ENCODE measurements at places on chromosomes 5 and 9.

DNA sequence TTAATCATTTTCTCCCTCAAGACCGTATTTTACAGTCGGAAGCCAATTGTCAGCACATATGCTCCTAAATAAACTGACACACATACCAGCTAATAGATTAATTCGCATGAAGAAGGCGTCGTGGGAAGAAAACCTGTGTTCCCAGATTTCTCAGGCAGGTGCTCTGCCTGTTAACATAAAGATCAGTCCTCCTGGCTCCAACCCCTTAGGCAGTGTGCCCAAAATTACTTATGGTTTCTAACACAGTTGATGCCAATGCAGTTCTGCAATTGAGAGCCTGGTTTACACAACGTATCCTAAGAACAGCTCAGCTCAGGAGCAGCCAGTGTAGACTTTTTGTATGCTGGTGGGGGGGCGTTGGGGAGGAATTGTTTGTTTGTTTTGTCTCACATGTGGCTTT lies 208.3 kb downstream of the ENC1 start:
- no peak for DNase-seq

DNA sequence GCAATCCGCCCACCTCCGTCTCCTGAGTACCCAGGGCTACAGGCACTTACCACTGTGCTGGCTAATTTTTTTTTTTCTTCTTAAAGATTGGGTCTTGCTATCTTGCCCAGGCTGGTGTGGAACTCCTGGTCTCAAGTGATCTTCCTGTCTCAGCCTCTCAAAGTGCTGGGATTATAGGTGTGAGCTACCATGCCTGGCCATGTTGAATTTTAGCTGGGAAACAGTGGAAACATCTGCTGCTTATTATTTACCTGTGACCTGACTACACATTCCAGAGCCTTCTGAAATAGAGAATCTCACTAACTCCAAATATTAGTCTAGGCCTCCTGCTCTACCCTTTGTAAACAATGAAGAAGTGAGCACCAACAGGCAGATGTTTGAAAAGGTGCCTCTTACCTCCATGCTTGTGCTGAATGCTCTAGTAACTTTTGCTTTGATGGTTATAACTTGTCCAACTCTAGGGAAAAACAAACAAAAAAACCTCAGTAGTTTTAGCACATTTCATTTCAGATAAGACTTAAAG lies 22.5 kb downstream of the ACOT12 start:
- no peak for DNase-seq

- DNase-seq, result no peak
Observed at GRCh38 chr9:81137976-81138568, 551.3 kb downstream of the TLE1 start.

DNA sequence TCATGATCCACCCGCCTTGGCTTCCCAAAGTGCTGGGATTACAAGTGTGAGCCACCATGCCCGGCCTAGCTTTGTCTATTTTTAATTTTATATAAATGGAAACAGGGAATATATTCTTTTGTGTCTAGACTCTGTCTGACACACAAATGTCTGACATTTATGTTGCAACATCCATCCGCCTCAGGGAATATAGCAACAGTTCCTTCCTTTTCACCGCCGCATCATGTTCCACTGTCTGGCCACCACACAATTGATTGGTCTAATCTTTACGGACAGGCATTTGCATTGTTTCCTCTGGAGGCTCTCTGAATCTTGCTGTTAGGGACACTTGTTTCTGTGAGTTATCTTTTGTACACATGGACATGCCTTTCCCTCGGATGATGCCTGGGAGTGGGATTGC lies 20.1 kb upstream of the TBC1D9B start:
- peak; percentile 79 for DNase-seq

- DNase-seq, result no peak
Observed at GRCh38 chr9:103798620-103799019, 295.5 kb upstream of the SMC2 start.

- DNase-seq, result no peak
Observed at GRCh38 chr5:131423056-131423455, 159.2 kb downstream of the CDC42SE2 start.

DNA sequence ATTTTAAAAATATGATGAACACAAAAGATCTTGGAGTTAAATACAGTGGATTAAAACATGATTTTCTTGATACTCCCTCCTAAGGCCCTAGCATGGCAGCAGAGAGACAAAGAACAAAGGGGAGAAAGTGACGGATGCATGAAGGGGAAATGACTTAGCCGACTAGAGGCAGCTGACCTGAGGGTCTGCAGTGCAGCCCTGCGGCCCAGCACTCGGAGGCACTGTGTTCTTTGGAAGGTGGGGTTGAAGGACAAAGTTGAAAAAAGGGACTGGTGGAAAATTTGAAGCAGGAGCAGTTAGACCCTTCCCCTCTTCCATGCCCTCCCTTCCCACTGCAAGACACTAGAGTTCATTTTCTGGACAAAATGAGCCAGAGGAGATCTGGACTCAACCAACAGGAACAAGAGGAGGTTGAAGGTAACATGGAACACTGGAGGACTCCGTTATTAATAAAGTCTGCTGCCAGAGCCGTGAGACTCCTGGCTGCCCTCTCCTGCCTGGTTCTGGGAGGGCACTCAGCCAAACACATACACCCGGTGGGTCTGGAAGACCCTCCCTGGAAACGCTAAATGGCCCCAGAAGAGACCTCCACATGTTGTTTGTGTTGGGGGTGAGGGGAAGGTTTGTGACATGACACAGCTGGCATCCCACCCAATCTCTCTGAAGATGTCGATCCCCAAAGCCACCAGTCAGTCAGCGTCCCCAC lies 98.1 kb downstream of the JMY start:
- no peak for DNase-seq

- DNase-seq, result no peak
Observed at GRCh38 chr5:162434281-162434680, 366.7 kb downstream of the GABRG2 start.

DNA sequence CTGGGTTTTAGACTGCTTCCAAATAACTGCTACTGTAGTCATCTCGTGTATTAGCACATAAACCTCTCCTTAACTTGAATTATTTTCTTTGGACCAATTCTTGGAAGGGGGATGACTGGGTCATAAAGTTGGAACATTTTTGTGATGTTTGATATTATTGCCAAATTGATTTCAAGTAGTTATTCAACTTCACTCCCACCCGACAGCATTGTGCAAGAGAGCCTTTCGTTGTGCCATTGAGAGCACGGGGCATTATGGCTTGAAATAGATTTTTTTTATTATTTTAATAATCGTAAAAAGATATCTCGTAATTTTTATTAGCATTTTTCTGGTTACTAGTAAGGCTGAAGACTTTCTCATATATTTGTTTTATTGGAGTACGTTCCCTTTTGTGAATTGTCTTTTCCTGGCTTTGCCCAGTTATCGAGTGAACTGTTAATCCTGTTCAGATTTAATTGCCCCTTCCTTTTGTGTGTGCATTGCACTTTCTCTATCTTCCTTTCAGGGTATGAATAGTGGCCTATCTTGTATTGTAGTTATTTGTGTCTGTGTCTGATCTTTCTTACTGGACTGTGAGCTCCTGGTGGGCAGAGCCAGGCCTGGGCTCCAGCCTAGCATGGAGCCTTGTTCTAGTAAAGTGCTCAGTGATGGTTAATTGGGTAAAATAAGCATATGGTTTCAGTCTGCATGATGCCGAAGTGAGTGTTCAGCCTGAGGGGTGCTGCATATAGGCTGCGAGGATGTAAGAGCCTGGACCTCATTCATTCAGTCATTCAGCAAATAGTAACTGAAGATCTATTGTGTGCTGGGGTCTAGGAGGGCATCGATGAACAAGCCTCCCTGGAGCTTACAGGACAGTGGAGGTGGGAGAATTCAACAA lies 93.5 kb upstream of the SHB start:
- DNase-seq, result no peak

- DNase-seq, result no peak
Observed at GRCh38 chr5:60387051-60387440, 312.9 kb downstream of the DEPDC1B start.

DNA sequence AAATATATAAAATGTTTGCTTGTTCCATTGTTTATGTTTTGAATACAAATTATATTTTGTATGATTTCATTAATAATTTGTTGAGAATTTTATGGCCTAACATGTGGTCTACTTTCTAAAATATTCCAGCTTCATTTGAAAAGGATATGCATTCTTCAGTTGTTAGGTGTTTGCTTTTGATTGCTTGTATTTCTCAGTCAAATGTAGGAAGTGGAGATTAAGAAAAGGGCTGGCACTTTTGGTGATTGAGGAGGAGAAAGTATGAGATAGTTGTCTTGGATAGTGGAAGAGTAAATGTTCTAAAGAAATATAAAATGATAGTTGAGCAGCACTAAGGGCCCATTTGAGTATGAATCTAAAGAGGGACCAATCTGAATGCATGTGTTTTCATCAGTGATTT lies 23.1 kb downstream of the JAK2 start:
- DNase-seq, result no peak

DNA sequence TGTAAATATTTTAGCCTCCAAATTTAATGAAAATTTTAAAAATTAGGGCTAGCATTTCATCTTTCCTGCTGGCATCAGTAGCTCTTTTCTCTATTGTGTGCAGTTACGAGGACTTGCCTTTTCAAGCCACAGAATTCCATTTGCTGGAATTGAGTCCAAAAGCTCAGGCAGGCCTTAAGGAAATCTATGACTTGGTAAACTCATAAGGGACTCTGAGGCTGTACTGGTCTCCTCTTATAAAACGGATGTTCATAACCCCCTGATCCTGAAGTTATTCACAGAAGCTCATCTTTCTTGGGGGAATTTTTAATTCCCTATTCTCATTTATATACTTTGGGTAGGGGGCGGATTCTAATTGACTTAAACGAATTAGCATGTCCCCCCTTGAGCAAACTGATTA lies 23.4 kb downstream of the ANKRA2 start:
- DNase-seq, result no peak

DNA sequence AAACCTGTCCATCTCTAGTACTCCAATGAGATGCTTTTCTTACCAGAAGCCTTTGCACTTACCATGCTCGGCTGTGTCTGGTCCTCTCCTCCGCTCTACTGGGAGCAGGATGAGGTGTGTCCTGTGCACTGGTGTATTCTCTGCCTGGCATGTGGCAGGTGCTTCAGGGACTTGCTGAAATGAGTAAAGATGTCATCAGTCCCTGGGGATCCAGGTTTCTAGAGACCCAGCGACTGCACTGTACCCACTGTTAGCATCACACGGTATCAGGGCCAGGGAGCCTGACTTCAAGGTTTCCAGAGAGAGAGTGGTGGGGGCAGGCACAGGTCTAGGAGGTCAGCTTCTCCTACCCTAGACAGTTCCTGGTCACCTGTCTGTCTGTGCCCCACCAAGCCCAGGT lies 10.5 kb downstream of the PTTG1 start:
- no peak for DNase-seq

- DNase-seq, result no peak
Observed at GRCh38 chr9:136648751-136649150, 14.0 kb upstream of the EGFL7 start.

GRCh38 chr5:61610678-61611024 lies 278.6 kb downstream of the ZSWIM6 start:
- DNase-seq, result no peak

DNA sequence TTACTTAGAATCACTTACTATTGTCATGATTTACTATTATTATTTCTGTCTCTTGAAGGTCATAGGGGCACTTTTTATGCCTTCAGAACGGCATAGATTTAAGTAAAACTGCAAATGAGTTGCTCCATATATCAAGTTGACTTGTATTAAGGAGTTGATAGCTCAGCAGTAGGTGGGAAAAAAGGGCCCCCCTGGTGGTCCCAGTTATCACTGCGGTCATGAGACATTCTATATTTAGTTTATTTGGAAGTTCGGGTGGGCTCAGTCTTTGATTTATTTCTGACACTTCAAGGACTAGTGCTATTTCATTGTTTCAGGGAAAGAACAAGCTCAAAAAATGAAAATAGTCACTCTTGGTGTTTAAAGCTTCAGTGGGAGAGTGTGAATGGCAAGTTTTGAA lies 159.3 kb downstream of the SLC24A2 start:
- no peak for DNase-seq

GRCh38 chr5:77444356-77444755 lies 47.8 kb downstream of the WDR41 start:
- DNase-seq, result no peak

DNA sequence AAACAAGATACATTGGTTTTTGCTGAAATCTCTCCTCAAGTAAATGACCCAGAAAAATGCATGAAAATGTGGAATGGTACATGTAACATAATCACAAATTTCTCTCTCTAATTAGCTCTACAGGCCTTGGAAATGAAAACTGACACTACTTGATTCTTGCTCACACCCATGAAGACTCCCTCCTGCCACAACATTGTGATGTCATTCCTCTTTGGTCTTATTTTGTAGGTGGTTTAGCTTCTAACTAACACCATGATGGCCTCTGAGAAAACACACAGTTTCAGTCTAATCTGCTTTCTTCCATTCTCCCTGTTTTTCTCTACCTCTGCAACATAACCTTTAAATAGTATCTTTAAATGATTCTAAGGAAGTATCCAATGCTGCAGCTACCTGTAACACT lies 78.6 kb upstream of the FAM174A start:
- no peak for DNase-seq

DNA sequence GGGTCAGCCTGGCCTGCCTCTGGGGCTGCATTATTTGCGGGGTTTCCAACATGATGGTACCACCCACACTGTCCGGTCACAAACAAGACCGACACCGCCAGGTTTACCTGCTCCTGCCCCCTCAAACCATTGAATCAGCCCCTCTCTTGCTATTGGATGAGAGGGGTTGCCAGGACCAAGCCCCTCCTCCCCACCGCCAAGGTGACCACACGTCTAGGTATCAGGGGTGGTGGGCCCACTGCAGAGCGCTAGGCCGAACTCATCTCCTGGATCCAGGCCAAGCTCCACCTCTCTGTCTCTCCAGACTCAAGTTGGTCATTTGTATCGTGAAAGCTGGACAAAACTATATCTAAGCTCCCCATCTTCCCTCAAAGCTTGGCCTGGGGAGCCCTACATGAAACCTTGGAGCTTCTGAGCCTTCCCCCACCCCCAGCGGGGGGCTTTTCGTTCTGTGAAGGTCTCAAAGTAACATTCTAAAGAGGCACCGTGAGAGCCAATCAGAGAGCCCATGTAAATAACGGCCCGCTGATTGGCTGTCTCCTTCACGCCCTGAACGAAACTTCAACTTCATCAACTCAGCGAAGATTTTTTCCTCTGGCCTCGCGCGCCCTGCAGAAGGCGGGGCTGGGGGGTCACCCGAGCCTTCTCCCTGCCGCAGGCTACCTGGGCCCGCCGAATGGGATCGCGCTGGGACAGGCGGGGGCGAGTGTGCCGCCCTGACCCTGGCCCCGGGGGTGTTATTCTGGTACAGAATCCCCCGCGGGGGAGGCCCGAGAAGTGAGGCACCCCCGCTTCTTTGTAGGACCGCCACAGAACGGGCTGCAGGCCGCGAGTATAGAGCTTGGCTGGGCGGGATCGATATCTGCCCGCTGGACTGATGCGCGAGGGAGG lies 49.6 kb upstream of the PSD2 start:
- DNase-seq, result peak; percentile 53

DNA sequence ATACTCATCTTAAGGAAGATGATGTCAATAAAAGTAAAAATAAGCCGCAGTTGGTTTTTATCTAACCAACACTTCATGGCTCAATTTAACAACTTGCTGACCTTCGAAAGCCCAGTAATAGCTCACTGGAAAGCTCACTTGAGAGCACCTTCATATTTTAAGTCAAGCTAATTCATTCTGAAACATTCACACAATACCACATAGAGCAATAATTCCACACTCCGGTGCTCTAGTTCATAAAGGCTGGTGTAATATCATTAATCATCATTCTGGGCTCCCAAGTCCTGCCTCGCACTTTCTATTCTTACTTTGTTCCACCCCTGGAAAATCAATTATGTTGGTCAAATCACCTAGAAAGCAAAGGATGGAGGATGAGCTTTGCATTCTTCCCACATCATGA lies 74.4 kb downstream of the ELAVL2 start:
- no peak for DNase-seq
